DMS53 (cell line): ENCODE measurements at places on chromosomes 5 and 9.

DNA sequence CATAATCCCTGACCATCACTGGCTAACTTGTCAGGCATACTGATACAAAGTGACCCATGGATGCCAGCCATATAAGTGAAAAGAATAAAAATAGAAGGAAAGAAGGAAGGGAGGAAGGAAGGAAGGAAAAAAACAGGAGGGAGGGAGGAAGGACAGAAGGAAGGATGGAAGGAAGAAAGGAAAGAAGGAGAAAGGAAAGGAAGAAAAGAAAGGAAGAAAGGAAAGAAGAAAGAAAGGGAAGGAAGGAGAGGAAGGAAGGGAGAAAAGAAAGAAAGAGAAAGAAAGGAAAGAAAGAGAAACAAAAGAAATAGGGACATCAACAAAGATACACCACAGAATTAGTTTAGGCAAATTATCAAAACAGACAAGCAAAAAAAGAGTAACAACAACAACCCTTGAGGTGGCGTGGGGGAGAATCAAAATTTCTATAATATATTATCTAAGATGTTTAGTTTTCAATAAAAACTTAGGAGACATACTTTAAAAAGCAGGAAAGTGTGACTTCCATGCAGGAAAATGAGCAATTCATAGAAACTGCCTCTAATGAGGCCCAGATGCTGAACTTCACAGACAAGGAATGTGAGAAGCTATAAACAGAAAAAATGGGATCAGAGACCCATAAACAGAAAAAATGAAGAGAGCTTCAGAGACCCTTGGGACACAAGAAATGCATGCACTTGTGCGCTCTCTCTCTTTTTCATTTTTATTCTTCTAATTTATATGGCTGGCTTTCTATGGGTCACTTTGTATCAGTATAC is 96.1 kb upstream of the NFIL3 start:
- no peak for DNase-seq

DNA sequence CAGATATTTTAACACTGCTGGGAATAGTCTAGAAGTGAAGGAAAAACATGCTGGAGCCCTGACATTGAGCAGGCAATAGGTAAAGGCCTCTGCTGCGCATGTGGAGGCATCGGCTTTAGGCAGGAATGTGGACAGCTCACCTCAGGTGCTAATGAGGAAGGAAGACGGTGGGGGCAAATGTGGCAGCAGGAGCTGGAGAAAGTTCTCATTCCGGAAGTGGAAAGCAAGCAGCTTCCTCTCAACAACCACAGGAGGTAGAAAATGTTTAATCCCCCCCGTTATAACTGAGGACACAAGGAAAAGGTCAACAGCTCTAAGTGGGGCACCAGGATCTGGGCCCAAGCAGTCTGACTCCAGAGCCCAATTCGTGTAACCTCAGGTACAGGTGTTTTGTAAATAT is 7.6 kb upstream of the RPS14 start:
- no peak for DNase-seq

GRCh38 chr9:71908825-71909224 is 2.2 kb downstream of the ABHD17B start:
- no peak for DNase-seq

- no peak for DNase-seq
Measured at GRCh38 chr5:26649000-26649399, 389.4 kb downstream of the CDH9 start.

- DNase-seq, result no peak
Measured at GRCh38 chr5:84213212-84213611, 171.5 kb downstream of the EDIL3 start.

DNA sequence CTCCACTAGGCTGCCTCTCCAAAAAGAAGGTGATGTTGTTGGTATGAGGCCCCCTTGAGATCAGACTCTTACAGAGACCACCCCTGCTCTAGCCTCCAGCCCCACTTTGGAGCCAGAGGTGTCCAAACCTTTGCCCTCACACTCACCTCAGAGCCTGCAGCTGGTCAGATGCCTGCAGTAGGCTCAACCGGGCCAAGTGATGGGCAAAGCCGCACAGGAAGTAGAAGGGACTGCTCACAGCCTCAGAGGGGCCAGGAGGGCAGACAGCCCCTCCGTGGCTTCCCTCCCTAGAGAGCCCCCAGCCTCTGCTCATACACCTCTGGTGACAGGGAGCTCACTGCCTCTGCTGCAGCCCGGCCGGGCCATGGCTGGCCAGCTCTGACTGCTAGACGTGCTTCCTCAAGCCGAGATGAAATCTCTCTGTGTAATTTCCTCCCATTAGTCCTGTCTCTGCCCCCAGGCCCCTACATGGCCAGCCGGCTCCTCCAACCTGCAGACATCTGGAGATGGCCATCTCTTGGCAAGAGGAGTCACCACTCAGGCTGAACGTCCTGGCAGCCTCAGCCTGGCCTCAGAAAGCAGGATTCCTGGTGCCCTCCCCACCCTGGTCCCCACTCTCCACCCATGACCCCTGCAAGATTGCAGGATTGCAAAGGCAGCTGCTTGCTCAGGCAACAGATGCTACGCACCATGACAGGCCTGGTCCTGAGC is 7.3 kb upstream of the TCF7 start:
- no peak for DNase-seq

GRCh38 chr5:172486451-172486850 is 32.1 kb upstream of the SH3PXD2B start:
- no peak for DNase-seq

DNA sequence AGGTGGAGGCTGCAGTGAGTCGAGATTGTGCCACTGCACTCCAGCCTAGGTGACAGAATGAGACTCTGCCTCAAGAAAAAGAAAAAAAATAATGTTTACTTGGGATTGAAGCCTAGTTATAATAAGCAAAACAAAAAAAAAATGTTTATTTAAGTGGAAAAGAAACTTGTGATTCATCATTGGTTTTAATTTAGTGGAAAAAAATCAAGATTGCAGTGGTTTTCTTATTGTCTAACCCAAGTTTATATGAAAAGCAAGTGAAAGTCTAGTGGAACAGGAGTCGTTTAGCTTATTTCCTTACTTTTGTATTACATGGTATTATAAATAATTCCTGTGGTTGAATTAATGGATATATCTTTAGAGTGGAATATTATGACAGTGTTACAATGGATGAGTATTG is 8.4 kb downstream of the CNOT8 start:
- no peak for DNase-seq

- no peak for DNase-seq
Measured at GRCh38 chr5:125451622-125452021, 705.2 kb upstream of the ZNF608 start.

GRCh38 chr5:115428676-115429075 is 115.9 kb downstream of the FEM1C start:
- peak; percentile 26 for DNase-seq

DNA sequence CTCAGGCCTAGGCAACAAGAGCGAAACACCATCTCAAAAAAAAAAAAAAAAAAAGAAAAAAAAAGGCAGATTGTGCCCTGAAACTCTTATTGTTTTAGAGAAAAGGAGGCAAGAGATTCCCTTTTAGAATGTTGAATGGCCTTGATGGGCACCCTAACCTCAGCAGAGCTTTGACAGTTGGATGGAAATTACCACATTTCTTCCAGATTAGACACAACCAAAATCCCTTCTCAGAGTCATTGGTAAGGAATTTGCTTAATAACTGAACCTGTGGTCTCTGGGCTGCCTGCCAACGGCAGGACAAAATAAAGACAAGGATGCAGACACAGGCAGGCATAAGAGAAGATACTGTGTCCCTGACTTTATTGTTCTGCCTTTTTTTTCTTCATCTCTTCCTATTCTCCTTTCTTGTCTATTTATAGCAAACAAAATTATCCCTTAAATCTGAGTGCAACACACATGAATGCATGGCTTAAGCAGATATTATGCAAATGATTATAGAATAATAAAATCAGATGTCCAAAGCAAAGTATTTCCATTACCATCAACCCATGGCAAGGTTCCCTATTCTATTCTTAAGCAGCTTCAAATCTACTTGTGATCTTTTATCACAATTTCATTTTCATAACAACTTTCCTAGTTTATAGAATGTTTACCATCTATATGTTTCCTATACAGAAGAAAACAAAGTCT is 37.3 kb upstream of the TRIO start:
- DNase-seq, result peak; percentile 27

GRCh38 chr5:655406-655805 is 37.7 kb downstream of the TPPP start:
- DNase-seq, result no peak

DNA sequence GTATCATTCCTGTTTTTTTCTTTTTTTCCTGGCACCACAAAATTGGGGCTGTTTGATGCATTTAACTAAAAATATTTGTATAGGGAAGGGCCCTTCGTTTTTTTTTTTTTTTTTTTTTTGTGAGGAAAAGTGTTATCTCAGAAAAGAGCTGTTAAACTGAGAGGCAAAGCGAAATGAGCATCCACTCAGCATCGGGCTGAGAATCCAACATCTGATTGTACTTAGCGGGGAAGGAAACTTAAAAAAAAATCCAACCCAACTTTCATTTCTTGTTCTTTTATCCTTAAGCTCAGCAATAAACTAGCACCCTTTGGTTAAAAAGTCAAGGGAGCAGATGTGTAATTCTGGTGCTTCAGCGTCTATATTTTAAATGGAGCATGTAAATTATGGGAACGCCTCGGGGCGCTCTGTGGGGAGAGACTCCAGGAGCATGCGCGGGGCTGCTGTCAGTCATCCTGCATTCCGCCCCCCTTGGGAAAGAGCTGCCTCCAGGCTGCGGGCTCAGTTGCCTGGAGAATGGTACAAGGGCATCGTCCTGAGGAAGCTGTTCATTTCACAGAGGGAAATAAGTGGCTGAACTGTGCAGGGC is 33.3 kb downstream of the DMRT2 start:
- peak; percentile 59 for DNase-seq

DNA sequence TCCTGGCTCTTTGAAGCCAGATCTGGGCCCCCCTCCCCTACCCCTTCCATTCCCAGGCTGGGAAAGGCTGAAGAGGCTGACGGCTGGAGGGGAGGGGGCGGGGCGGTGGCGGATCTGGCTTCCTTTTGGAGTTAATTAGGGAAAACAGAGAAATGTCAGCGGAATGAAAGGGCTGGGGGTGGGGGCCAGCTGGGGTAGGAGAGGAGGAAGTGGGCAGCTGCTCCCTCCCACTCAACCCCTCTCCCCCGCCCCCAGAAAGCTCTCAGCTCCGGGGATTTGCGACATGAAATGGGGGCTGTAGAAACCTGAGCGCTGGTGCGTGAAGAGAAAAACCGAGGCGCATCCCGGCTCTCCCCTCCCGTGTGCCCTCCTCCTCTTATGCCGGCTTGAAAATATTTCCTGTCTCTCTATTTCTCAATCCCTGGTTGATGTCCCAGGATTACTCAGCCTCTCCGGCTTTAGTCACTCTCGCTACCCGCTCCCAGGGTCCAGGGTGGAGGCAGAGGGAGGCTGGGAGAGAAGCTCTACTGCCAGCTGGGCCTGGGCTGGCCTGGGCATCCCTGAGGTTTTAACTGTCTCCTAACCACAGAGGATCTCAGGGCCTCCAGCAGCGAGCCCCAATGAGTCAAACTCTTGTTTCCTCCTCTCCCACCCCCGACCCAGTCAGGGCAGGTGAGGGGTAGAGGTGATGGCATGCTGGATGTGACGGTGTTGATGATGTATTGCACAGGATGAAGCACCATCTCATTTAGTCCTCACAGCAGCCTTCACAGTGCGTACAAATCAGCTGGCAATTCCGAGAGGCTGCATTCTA is 20.1 kb downstream of the PCDHGC5 start:
- peak; percentile 20 for DNase-seq

DNA sequence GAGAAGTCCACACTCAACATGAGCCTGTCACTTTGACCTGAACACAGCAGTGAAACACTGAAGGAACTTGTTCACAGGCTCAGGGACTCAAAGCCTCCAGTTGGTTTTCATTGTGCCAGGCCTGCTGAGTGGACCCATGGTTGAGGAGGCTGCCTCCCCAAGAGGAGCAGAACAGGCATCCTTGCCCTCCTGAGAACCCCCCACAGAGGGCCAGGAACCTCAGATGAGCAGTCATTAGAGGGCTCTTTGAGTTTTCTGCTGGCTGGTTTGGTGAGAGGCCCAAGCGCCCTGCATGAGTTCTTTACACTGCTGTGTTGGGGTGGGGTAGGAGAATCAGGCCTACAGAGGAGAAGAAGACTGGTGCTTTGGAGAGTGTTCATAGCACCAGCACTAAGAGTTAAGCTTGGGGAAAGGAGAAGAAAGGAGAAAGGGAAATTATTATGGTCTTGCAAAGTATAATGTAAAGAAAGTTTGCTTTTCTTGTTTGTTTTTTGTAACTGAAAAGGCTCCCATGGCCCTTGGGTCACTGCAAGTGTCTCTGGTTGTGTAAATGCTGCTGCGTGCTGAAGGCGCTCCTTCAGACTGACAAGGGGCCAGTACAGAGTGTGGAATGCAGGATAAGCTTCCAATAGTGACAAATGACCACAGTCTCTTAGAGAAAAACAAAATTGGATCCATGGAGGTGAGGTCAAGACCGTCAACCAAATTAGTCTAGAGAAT is 100.2 kb downstream of the PDE8B start:
- DNase-seq, result no peak

GRCh38 chr5:67182301-67182790 is 14.3 kb downstream of the CD180 start:
- DNase-seq, result no peak

DNA sequence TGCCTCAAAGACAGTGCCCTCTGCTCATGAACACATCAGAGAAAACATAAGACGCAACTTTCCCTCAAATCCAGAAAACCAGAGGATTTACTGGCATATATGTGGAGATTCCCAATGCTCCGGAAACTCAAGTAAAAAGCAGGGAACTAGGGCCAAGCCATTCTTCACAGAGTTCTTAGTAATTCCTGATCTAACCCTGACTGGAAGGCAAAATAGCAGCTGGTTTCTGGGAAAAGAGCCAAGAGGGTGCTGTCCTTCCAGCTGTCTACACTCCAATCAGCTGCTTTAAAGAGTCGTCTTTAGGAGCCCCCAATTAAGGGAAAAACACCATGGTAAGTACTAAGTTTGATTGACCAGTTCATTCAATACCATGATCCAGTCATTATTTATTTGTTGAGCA is 49.6 kb downstream of the GNA14 start:
- peak; percentile 19 for DNase-seq
